ENCODE measurements at places on chromosomes 13 and 19. TPM values are rescaled to one million over a fixed set of nuclear protein-coding genes. Genes with fewer than 3 reads are reported as not detected.

GRCh38 chr19:19461306-19461670 is 54.1 kb downstream of the TSSK6 start:
- no peaks in the 10 kb centered on the region for H3K27me3 ChIP-seq
- H3K36me3 ChIP-seq, result peaks cover 11% of the 10 kb centered on the region
- no peak for DNase-seq
- no peak overlapping the region for H3K4me3 ChIP-seq

DNA sequence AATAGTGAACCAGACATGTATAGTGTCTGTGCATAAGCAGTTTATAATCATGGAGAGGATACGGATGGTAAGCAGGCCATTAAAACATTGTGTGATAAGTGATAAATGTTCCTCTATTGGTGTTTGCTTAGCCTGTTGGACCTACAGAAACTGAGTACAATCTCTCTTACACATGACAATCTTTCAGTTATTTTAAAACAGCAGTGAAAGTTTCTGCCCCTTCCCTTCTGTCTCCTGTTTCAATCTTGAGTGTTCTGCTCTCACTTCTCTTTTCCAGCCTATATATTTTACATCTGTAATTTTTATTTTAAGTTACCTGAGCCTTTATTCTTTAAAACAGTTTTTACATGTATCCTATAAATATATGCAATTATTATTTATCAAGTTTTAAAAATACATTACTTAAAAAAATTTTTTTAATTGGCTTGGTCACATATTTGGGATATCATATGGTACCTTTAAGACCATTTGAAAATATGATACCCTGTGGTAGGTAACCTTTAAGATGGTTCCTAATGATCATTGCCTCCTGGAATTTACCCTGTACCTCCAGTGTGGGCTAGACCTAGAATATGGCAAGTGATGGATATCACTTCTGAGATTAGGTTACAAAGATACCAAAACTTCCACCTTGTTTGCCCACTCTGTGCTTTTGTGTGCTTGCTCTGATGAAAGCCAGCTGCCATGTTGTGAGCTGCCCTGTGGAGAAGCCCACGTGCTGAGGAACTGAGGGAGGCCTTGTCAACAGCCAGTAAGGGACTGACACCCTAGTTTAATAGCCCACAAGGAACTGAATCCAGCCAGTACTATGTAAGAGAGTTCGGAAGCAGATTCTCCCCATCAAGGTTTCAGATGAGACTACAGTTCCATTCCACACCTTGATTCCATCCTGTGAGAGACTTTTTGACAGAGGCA is 99.3 kb downstream of the DHRS12 start:
- H3K36me3 ChIP-seq, result no peaks in the 10 kb centered on the region
- H3K27ac ChIP-seq, result no peak overlapping the region
- no peaks in the 10 kb centered on the region for H3K4me1 ChIP-seq

DNA sequence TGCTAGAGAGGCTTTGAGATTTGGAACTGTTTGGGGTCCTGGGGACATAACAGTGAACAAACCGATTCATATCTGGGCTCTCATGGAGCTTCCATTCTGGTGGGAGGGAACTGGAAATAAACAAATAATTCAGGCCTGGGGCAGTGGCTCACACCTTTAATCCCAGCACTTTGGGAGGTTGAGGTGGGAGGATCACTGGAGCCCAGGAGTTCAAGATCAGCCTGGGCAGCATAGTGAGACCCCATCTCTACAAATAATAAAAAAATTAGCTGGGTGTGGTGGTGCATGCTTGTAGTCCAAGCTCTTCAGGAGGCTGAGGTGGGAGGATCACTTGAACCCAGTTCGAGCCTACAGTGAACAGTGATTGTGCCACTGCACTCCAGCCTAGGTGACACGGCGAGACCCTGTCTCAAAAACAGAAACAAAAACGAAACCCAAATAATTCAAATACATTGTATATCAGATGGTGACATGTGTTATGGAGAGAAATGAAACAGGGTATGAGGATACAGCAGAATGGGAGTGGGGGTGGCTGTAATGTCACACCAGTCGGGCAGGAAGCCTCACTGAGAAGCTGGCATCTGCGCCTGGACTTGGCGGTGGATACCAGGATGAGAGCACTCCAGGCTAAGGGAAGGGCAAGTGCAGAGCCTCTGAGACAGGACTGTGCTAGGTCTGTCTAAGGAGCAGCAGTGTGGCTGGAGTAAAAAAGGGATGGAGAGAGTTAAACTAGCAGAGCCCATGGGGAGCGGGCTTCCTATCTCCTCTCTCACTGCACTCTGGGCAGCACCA is 131.1 kb upstream of the ZNF536 start:
- H3K4me3 ChIP-seq, result no peak overlapping the region
- H3K27ac ChIP-seq, result no peak overlapping the region
- H3K36me3 ChIP-seq, result no peaks in the 10 kb centered on the region
- H3K4me1 ChIP-seq, result no peaks in the 10 kb centered on the region

DNA sequence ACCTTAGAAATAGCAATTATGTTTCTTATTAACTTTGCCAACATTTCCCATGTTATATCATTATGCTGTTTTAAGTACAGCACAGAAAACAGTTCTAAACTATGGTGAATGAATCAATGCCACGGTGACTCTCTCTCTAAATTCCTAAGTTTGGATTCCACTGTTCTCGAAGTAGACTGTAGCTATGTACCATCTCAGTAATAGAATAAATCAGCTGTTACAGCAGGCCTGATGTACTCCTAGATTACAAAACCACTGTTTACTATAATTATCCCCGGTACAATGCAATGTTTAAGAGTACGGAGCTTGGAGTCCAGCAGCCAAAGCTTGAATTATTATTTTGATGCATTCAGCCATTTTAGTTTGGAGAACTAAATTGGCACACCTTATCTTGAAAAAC is 476.3 kb upstream of the SLITRK1 start:
- H3K36me3 ChIP-seq, result no peaks in the 10 kb centered on the region
- no peaks in the 10 kb centered on the region for H3K27me3 ChIP-seq
- DNase-seq, result no peak
- no peak overlapping the region for H3K4me3 ChIP-seq
- H3K27ac ChIP-seq, result no peak overlapping the region
- no peaks in the 10 kb centered on the region for H3K4me1 ChIP-seq

The NCAN gene
- total RNA-seq, result not detected

The TNNI3 gene
- not detected for total RNA-seq

The ZNF254 gene
- 20.2 TPM for total RNA-seq
